ENCODE measurements at places on chromosomes 3 and 15.

GRCh38 chr3:146581080-146581601, 24.0 kb downstream of the PLSCR5 start:
- DNase-seq: no peak

GRCh38 chr15:74317820-74318375, 49.5 kb downstream of the CYP11A1 start:
- no peak for DNase-seq

- no peak for DNase-seq
These were observed 74.7 kb upstream of the SYN2 start for GRCh38 chr3:11929531-11929930.

DNA sequence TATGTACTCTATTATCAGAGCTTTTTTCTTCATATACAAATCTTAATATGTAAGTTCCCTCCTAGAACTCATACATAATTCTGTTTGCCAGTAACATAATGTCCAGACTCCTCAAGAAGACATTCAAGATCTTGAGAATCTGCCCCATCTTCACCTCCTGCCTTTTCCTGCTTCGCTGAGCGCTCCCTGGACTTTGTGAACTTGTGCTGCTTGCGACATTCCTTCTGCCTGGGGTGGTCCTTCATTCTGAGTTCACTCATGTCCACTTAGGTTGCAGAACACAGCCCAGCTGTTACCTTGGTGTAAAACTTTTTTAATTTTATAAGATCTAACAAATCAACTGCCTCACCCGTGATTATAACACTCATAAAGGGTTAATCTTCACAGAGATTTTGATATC, 478.5 kb upstream of the EPHA3 start:
- no peak for DNase-seq
